ENCODE measurements at places on chromosomes 5 and 9.
A peak's percentile ranks its signal among the peaks of the same experiment; 100 is the strongest.

- no peak for DNase-seq
These were observed 293.8 kb downstream of the CCDC171 start for GRCh38 chr9:15846611-15847010.

DNA sequence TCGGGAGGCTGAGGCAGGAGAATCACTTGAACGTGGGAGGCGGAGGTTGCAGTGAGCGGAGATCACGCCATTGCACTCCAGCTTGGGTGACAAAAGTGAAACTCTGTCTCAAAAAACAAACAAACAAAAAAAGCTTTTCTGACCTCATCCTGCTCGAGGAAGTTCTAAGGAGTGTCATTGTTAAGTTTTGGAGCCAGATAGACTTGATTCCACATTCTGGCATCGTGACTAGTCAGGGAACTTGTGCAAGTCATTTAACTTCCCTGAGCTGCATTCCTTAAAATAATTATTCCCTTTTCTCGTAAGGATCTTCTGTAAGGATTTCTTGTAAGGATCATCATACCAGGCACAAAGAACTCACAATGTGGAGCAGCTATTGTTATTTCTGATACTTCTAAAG, 26.2 kb downstream of the SNX24 start:
- no peak for DNase-seq

- no peak for DNase-seq
These were observed 73.0 kb downstream of the EHMT1 start for GRCh38 chr9:137691646-137692351.

DNA sequence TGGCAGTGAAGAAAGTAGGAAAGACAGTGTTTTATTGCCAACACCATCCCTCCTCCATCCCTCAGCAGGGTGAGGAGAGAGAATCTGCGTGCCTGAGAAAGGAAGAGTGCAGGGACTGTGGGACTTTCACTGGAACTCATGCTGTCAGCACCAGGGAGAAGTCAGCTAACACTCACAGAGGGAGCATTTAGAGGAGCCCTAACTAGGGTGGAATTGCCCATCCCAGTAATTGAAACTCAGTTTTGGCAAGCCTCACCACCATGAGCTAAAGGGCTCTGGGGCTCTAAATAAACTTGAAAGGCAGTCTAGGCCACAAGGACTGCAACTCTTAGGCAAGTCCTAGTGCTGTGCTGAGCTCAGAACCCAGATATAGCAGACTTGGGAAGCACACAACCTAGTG, 622.3 kb downstream of the SEMA5A start:
- DNase-seq: no peak

- no peak for DNase-seq
These were observed 233.8 kb downstream of the GABRG2 start for GRCh38 chr5:162301356-162301755.

DNA sequence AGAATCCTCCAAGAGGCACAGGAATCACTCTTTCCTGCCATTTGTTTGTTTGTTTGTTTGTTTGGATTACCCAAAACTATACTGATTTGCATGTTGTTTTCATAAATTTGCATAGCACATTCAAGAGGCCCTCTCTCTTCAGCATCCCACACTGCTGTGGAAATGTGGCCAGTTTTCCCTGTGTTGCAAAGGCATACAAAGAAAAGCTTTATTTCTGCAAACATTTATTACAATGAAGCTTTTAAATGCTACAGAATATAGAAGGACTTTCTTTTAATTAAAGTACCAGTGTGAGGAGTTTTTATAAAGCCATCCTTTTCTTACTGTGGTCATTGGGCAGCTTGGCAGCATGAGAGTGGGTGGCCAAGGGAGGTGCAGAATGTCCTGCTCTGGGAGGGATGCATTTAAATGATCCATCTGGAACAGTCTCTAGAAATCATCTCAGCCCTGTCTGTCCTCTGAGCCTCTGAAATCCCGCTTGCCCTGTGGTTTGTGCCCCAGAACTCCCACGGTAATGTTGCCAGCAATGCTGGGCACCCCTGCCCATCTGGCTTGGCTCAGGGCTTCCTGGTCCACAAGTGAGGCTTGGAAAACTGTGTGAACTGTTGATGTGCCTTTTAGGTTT, 356.8 kb upstream of the KIF2A start:
- DNase-seq: no peak

DNA sequence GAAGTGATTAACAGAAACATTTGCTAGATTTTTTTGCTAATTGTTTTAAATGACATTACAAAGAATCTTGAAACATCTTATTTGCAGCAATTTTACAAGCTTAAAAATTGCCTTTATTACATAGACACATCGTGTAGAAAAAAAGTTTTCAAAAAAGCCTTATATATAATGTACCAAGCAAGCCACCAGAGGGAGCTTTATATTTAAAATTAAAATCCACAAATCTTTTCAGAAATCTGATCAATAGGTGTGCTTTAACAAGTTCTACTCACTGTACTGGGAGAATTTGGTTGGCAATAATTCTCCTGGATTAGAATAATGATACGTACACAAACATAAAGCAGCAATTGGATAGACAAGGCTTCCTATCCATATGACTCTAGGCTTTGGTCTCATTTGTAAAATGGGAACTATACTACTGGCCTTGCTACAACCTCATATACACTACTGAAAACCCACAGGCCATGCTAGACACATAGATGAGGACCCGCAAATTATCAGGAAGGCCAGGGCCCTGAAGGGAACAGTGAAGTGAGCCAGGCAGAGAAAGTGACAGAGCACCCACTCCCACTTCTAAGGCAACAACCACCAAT, 4.8 kb downstream of the PSMB7 start:
- no peak for DNase-seq

DNA sequence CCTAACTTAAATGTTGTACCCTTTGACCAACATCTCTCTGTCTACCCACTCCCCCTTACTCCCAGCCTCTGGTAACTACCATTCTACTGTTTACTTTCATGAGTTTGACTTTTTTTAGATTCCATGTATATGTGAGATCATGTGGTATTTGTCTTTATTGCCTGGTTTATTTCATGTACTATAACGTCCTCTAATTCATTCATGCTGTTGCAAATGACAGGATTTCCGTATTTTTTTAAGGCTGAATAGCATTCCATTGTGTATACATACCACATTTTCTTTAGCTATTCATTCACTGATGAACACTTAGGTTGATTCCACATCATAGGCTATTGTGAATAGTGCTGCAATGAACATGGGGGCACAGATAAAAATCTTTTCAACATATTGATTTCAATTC, 11.8 kb upstream of the NDUFB6 start:
- DNase-seq: no peak

GRCh38 chr9:114612272-114612923, 1.3 kb downstream of the TMEM268 start:
- DNase-seq: no peak

DNA sequence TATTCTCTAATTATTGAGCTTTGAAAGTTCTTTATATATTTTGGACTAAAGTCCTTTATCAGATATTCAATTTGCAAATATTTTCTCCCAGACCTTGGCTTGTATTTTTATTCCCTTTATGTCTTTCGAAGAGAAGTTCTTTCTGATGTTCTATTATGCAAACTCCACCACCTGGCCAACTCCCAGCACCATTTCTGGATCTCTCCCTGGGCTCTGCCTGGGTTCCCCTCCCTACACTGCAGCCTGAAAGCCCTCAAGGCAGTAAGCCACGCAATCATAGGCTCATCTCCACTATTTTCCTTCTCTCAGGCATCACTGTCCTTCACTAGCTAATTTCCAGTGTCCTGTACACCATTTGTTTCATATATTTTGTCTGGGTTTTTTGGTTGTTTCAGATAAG, 76.1 kb downstream of the GRAMD2B start:
- no peak for DNase-seq

DNA sequence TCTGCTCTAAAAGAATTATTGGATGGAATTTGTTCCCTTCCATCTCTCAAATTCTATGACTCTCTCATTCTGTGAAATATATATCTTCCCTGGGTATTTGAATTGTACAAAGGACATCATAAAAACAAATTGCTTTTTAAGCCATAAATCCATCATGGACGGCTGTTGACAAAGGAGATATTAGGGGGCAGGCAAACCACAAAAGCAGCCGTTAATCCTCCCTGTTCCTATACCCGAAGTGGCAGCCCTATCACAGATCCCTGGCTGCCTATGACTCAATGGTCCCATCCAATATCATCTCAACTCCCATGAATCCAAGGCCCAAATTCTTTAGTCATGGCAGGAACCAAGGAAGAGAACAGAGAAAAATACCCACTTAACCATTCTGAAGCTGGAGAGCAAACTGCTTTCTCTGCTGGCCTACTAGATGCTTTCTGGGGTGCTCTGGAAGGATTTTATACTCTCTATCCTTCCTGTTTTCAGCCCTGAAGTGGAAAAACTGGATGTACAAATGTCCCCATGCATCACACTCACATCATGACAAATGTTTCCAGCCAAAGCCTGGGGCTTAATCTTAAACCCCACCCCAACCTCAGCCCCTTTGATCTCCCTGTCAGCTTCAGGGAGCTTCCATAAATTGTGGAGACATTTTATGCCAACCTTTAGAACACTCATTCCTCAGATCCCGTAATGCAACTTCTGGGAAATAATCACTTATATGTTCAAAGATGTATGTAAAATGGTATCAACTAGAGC, 59.5 kb downstream of the FAM114A2 start:
- no peak for DNase-seq

DNA sequence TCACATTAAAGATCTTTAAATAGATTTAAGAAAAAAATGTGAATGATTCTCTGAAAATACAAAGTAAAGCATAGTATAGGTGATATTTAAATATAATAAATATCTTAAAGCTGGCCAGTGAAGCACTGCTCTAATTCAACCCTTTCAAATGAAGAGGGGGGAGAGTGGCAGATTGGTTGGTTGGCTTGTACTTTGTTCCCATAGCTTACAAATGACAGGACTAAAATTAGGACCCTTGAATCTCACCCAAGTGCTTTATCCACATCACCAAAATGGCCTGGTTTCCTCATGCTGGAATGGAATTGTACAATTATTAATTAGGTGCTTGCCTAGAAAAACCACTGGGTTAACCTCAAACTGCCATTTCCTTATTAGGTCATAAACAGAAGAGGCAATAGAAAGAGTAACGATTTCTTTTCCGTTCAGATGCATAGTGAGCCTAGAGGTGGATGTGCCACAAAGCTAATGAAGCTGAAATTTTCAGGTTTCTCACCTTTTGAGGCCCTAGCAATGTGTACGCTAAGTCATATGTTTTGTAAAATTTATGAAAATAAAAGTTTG, 354.5 kb upstream of the CDH6 start:
- DNase-seq: no peak

- DNase-seq: no peak
These were observed 87.9 kb downstream of the SEMA4D start for GRCh38 chr9:89410022-89410421.

DNA sequence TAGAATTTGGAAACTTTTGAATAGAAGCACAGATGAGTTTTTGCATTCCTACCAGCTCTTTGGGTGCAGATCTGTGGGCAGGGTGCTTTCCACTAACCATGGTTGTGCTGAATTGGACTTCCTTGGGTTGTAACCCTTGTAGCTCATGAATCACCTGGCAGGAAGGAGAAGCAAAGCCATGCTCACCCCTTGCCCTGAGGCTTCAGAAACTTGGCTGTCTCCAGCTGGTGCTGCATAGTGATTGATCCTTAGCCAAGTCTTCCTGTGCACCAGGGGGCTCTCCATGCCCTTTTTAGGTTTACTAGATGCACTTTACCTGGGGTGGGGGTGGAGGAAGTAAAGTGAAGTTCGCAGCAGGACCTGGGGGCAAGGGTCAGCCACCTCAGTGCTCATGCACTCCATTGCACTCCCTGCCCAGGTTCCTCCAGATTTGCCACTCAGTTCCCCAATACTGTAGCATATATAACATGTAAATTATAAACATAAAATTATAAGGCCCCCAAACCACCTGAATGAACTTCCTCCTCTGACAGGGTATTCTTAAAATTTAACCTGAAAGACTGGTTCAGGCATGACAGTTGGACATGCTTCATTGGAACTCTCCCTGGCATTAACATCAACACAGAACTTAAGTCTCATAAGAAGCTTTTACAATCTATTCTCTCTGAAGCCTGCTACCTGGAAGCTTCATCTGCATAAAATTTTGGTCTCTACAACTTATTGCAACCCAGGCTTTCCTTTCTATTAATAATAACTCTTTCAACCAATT, 25.8 kb upstream of the IFNA14 start:
- no peak for DNase-seq

GRCh38 chr9:89388084-89388867, 70.0 kb downstream of the SECISBP2 start:
- peak; percentile 44 for DNase-seq

GRCh38 chr9:105957830-105958229, 263.5 kb downstream of the TMEM38B start:
- DNase-seq: no peak

DNA sequence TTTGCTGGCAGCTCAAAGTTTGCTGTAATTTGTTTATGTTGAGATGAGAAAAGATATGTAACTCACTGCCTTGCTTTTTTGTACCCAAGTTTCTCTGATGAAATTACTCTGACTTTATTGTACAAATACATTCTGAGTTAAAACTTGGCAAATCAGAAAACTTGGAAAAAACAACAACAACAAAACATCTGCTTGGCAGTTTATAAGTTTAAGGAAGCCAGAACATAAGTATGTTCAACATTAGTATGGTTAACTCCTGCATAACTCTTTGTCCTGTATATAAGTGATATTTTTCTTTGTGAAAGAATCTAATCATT, 233.1 kb downstream of the MAST4 start:
- DNase-seq: no peak
